ENCODE measurements at places on chromosomes 1 and 21.

- DNase-seq = no peak
Observed at GRCh38 chr1:193794239-193794638, 607.8 kb upstream of the B3GALT2 start.

DNA sequence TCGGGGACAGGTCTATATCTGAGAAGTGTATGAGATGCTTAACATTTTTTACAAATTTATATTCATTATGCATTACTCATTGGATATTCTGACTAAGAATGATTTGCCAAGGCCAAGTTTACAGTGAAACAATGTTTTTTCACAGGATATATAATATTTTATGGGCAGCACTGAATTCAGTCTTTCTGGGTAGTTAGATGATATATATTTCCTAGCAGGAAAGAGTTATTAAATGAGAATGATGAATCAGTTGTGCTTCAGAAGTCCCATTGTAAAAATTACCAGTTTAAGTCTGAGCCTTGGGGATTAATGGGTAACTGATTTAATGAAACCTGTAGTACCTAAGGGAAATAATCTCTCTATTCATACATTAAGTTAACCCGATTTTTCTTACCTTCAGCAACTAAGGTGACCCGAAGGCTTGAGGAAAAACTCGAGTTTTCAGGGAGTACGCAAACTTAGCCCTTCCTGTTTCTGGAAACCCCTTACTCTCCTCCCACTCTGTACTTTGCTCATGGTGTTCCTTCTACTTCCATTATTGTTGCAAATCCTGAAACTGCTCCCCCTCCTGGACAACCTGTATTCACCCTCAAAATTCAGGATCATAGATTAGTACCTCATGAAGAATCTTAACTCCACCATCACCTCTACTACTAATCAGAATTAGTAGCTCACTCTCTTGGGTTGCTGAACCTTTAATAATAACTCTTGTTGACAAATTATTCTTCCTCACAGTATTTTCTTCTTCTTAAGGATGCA is 135.1 kb downstream of the AK5 start:
- DNase-seq = no peak

DNA sequence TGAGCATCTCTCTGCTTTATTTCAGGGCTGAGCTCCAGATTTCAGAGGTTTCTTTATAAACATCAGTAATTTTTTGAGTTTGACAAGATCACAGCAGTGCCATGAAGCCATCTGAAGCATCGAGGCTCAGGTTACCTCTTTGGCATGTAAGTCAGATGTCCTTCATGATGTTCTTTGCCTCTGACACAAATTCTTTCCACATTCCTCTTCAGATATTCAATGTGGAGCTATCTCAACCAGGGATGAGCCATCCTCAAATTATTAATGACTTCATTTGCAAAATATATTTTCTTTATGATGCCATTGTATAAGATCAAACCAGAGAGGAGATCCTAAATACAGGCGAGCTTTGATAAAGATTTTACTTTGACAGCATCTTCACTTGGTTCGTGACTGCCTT is 256.7 kb downstream of the COL11A1 start:
- DNase-seq = no peak

- no peak for DNase-seq
Observed at GRCh38 chr1:223437151-223437550, 43.9 kb downstream of the CCDC185 start.

GRCh38 chr1:217389895-217390294 is 241.0 kb downstream of the GPATCH2 start:
- no peak for DNase-seq

Measured in stimulated activated naive CD4-positive, alpha-beta T cell treated with Interleukin-2 at 50 U/mL for 16 hours (primary cell).